ENCODE measurements at places on chromosomes 3 and 15.

DNA sequence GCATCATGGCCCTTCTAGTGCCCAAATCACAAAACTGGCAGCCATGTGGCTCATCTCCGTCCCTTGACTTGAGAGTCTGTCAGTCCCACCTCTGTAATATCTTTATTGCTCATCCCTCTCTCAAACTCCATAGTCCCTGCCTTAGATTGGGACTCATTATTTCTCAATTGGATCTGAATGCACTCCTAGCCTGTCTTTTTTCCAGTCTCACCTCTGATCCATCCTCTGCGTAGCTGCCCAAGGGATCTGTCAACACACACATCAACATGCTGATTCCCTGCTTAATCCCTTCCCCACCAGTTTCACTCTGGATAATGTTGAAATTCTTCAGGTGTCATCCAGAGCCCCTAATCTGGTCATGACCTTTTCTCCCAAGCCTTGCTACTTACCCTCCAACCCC lies 39.3 kb downstream of the NMNAT3 start:
- no peak for DNase-seq

DNA sequence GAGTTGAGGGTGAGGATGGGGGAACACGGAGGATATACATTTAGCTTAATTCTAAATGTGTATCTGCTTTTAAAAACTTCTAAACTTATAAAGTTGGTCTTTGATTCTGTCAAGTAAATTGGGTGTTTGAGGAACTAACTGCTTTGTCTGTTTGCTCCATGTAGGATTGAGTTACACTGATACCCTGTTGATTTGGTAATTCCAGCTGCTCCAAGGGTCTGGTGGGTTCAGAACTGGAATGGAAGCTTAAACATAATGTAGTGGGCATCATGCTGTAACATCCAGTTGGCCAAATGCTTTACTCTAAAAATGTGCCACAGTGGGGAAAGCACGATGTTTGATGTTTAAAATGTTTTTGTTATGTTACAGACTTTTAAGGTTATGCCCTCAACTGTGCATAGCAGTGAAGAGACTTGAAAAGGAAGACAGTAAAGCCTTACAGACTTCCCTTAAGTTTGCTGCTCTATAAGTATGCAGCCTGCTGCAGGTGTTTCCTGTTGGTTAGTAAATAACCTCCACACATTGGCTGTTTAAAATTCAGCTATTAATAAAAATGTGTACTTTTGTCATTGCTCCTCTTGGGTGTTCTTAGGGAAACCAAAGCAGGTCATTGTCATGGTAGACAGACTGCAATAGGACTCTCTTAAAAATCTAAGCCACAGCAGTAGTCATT lies 5.9 kb upstream of the EDEM1 start:
- no peak for DNase-seq

DNA sequence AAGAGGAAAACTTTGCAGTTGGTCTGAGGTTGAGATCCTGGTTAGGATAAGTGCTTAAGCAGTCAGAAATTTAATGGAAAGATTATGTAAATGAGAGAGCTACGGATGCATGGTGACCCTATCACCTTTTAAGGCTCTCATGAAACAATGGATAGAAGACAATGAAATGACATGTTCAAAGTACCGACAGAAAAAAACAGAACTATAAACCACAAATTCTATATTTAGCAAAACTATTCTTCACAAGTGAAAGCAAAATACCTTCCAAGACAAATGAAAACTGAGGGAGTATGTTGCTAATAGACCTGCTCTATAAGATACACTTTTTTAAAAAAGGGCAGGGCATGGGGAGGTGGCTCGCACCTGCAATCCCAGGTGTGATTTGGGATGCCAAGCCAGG lies 32.2 kb downstream of the DNAAF4 start:
- DNase-seq = no peak

DNA sequence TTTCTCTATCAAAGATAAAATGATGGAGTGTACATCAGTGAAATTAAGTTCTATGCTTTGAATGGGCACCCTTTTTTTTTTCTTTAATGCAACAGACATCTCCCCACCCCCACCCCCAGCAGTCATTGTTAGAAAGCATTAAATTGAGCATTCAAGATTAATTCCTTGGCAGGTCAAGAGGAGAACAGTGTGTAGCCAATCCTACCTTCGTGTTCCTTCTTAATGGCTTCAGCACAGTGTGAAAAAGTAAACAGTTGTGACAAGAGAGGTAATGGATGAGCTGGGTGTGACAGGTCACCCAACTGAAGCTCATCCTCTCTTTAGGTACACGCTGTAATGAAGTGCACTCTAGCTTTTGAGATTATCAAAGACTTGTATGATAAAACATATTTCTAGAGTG lies 198.5 kb upstream of the RARB start:
- no peak for DNase-seq

DNA sequence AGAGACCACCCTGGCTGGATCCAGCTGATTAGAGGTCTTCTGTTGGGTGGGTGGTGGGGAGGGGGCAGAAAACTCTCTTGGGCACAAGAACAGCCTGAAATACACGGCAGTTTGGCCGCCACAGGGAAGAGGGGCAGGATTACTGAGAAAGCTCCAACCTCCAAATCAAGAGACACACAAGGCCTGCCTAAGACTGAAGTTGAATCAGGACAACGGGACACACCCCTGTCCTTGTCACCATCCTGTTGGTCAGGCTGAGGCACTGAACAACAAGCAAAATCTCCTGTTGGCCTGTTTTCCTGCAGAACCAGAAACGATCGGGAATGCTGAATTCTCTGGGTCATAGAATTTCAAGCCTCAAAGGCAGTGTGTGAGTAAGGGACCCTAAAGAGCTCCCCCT lies 247.8 kb downstream of the FAM43A start:
- no peak for DNase-seq

- DNase-seq = no peak
Observed at GRCh38 chr15:45743426-45744235, 108.8 kb downstream of the SQOR start.

DNA sequence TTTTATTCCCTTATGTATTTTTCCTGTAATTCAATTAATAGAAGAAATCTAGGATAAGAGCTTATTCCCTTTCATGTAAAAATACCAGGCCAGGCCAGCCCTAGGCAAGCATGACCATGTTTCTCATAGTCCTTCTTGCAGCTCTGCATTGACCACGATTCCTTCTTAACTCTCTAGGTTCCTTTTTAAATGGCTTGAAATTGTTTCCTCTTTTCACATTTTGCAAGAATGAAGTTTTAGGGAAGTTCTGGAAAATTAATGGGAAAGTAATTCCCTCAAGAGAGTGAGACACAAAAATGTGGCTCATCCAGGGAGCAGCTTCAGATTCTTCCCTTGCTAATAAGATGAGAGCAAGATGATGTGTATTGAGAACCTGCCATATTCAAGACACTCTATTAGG lies 116.5 kb upstream of the FGF7 start:
- DNase-seq = no peak

- DNase-seq = no peak
Observed at GRCh38 chr15:79068790-79069189, 21.8 kb downstream of the RASGRF1 start.

DNA sequence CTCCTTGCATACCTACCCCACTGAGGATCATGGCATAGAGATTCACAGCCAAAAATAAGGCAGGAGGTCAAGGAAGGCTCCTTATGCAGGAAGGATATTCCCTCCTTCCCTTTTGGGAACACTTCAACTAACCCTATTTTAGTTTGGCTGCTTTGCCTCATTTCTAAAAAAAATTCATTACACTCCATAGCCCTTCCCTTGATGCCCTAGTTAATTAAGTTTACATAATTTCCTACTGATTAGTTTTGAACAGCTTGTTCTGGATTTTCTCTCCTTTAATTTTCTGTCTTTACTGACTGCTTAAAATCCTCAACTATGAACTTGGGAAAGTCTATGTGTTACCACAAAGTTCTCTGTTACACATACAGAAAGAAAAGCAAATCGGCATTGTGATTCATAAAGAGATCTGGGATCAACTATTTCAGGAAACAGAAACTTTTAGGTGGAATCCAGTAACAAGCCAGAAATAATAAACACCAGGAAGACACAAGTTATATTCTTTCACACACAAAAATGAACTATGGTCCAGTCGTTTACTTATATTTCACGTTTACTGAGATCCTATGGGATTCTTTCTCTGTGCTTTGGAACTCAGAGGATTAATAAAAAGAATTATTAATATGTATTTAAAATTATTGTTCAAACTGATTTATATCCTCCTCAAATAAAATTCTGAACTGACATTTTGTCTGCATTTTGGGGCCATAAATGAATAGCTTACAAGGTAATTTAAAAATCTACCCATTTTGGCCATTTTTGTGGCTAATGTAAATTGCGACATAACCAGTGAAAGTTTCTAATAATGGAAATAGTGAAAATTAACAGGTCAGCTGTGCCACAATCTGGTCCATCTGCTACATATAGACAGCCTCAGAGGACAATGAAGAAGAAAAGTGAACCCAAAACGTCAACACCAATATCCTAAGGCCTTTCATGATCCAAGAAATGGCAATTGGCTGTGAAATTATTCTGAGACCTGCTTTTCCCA lies 113.8 kb downstream of the FRMD5 start:
- DNase-seq = no peak

DNA sequence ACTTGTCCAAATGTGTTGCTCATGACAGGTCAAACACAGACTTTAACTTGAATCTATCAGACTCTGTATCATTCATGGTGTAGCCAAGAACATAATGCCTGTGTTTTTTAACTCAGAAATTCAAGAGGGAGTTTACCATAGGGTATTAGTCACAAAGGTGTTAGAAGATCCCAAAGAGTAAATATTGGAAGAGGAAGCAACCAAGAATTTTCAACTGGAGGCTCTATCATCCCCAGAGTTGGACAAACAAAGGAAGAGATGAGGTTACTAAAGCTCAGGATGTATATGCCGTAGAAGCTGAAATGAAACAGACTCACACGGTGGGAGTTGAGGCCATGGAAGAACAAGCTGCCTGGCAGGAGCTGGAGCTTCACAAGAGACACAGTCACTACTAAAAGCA lies 116.2 kb upstream of the COL8A1 start:
- DNase-seq = no peak

DNA sequence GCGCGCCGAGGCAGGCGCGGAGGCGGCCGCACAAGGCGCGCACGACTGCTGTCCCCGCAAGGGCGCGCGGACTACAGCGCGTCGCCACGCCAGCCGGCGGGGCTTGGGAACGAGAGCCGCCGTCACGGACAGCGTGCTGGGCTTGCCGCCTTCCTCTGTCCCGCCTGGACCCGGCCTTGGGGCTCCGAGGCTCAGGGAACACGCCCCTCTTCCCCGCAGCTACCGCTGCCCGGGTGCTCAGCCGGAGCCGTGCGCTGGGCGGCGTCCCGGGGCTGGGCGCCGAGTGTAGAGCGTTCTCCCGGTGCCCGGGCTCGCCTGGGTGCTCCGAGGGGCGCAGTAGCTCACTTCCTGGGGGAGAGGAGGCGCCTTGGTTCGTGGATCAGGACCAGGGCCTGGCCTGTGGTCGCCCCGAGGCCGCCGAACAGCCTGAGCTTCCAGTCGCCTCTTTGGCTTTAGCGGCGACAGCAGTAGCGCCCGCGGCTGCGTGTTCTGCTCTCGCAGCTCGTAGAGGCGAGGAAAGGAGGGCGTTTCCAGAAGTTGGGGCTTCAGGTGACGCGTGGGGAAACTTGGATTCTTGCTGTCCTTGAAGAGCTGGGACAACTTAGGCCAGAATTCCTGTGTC lies 226.7 kb upstream of the C2CD4B start:
- no peak for DNase-seq

DNA sequence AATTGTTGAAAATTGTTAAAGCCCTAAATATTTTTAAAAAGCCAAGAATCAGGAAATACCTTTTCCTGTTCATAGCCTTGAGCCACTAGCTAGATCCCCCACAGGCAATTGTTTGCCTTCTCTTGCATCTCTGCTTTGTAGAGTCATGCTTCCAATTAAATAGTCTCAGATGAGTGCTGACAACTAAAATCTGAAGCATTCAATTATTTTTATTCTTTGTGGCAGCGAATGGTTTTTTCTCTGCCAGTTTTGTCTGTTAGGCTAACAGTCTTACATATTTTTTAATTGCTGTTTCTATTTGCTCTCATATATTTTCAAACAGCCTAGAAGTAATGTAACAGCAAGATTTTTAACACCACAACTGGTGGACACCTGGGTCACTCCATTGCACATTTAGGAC lies 277.1 kb upstream of the GBE1 start:
- DNase-seq = no peak

- no peak for DNase-seq
Observed at GRCh38 chr3:40720863-40721262, 196.1 kb downstream of the ZNF621 start.

DNA sequence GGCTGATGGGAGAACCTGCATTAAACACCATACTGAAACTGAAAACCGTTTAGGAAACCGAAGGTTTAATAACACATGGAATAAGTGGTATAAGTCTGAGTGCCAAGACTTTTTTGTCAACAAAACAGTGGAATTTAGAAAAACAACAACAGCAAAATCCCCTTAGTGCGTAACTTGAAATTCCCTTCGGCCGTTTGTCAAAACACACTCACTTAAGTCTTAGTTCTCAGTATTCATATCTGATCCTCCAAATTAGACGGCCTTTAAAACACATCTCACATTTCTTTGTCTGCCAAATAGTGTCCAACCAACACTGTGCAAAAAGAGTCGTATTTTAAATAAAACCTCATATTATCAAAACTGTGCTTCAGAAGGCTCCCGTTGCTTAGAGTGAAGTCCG lies 64.5 kb downstream of the LRCH3 start:
- no peak for DNase-seq

- no peak for DNase-seq
Observed at GRCh38 chr3:58131101-58131825, 79.5 kb downstream of the DNASE1L3 start.

DNA sequence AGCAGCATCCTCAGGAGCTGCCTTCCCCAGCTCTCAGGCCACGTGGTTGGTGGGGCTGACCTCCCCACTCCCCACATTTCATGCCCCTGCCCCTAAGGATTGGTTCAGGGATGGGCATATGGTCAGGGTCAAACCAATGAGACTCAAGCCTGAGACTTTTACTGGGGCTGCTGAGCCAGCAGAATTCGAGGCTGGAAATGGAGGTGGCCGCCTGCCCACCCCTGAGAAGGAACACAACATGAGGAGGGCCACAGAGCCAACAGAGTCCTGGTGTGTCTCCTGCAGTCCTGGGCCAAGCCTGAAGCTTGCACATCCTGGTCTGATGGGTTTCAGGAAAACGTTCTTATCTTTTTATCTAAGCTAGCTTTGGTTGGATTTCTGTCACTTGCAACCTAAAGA lies 5.9 kb downstream of the EHD4 start:
- DNase-seq = no peak

DNA sequence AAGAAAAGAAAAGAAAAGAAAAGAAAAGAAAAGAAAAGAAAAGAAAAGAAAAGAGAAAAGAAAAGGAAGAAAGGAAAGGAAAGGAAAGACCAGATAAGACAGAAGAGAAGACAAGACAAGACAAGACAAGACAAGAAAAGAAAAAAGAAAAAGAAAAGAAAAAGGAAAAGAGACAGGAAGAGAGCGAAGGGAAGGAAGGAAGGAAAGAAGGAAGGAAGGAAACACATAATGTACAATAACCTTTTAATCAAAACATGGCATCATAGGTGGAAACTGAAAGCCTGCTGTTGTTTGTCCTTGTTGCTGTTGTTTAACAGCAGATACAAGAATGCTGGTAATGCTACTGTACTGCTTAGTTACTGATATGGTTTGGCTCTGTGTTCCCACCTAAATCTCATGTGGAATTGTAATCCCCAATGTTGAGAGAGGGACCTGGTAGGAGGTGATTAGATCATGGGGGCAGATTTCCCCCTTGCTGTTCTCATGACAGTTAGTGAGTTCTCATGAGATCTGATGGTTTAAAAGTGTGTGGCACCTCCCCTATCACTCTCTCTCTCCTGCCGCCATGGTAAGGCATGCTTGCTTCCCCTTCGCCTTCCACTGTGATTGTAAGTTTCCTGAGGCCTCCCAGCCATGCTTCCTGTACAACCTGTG lies 67.3 kb downstream of the MCF2L2 start:
- DNase-seq = no peak
